Suppressor macrophage treated with lipopolysaccharide for 1 hour (primary cell): ENCODE measurements at places on chromosomes 2 and 18.

DNA sequence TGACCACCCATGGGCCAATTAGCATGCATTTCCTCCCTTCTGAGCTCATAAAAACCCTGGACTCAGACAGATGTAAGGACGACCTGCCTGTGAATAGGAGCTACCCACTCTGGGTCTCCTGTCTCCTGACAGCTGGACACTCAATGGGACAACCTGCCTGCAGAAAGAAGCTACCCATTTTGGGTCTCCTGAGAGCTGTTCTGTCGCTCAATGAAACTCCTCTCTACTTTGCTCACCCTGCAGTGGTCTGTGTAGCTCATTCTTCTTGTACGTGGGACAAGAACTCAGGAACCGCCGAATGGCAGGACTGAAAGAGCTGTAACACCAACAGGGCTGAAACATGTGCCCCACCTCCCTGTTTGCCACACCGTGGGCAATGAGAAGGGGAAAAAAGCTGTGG lies 60.3 kb upstream of the DYNC1I2 start:
- no peak for DNase-seq

GRCh38 chr2:152627351-152627957 lies 89.8 kb downstream of the PRPF40A start:
- peak; percentile 50 for DNase-seq

DNA sequence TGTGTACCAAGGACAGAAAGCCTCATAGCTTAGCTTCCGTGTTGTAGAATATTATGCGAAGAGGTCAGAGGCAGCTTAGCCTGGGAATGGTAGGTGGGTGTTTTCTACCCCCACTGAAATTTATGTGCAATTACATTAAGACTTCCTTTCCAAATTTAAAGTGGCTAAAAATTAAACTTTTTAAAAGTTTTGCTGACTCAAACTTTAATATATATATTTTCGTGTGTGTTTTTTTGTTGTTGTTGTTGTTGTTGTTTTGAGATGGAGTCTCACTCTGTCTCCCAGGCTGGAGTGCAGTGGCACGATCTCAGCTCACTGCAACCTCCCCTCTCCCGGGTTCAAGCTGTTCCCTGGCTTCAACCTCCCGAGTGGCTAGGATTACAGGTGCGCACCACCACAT lies 4.3 kb upstream of the RAB1A start:
- no peak for DNase-seq

DNA sequence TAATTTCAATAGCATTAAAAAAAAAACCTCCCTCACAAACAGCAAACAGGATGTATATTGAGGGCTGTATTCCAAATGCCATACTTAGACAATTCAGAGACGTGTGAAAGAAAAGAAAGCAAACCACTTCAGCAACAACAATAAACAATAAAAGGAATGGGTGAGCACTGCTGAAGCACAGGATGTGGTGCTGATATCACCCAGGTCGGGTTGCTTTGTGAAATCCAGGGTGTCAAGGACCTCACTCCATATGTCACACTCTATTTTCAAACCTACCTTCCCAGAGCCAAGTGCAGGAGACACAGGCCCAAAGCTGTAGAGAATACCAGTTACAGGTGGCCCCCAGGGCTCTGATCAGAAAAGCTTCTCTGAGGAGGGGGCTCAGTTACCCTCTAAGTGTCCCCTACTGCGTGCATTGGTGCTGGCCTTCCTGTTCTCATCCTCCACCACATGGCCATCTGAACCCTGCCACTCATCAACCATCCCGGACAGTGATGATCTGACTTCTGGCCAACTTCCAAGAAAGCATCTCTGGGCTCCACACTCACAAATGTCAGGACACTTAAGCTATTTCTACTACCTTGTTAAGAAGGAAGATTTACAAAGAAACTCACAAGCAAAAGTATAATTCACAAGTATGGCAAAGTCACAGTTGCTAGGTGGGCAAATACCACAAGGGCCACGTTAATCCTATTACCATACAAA lies 363.0 kb downstream of the SS18 start:
- DNase-seq = no peak

GRCh38 chr2:44936275-44936674 lies 5.2 kb upstream of the SIX3 start:
- DNase-seq = no peak
